GM23248 (cell line): ENCODE measurements at places on chromosomes 6 and 20. TPM values are rescaled to one million over a fixed set of nuclear protein-coding genes. Genes with fewer than 3 reads are reported as not detected.

Gene LRRC73
- total RNA-seq: 0.89 and 1.6 TPM in 2 replicates

Gene TFAP2C
- 12.3 and 12.8 TPM in 2 replicates for total RNA-seq

Gene CLPSL1
- total RNA-seq: not detected in 2 replicates

Gene COL12A1
- 1,033 and 1,064 TPM in 2 replicates for total RNA-seq

Gene NKX2-4
- total RNA-seq: not detected in 2 replicates

Gene MICB
- total RNA-seq: 4.1 and 4.9 TPM in 2 replicates

Gene LST1
- not detected in 2 replicates for total RNA-seq

Gene AGER
- 0.22 TPM in 1 of 2 replicates, not detected in the other for total RNA-seq

Gene SLC35F1
- 0.76 TPM in 1 of 2 replicates, not detected in the other for total RNA-seq

Gene NHLRC1
- 2.5 and 3.2 TPM in 2 replicates for total RNA-seq

Gene SEL1L2
- total RNA-seq: not detected in 2 replicates

Gene ACTL10
- 3.2 and 3.4 TPM in 2 replicates for total RNA-seq

Gene TAAR2
- not detected in 2 replicates for total RNA-seq

Gene SESN1
- 17.6 and 27.2 TPM in 2 replicates for total RNA-seq

Gene JAG1
- total RNA-seq: 4.8 and 8.4 TPM in 2 replicates
